Upper lobe of right lung (tissue), 1 donor: ENCODE measurements at places on chromosomes 11 and 22.

DNA sequence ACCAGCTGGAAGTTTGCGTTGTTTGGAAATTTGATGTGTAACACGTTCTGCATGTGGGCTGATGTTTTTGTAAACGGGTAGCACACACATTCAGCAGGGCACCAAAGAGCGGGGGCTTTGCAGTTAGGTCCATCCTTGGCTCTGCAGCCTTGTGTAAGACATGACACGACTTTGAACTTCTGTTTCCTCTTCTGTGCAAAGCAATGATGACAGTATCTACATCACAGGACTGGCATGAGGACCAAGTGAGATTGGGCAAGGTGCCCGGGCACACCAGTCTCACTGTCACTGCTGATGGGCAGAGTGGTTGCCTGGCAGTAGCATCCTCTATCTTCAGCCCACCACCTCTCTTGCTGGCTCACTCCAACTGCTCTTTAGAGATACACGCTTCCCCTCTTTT lies 3.3 kb downstream of the TCN2 start:
- DNase-seq: peak; percentile 78

GRCh38 chr11:3106736-3107524 lies 49.7 kb upstream of the CARS1 start:
- peak; percentile 48 for DNase-seq

GRCh38 chr11:121367844-121368225 lies 75.3 kb downstream of the SC5D start:
- no peak for DNase-seq

DNA sequence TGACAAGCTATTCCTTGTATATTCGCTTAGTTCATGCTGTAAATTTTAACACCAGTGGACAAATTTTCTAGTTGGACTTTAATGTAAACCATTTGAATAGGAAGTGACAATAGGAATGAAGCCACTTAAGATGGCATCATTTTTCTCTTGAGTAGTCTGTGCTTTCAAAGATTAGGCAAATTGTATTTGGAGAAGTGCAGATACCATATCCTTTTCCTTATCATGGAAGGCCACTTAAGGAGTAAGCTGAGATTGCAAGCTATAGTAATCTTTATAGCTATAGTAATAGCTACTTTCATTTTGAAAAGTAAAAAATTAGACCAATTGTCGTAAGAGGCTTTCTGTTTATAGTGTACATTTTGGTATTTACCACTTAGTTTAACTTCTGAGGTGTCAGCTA lies 12.8 kb downstream of the CAPRIN1 start:
- no peak for DNase-seq

DNA sequence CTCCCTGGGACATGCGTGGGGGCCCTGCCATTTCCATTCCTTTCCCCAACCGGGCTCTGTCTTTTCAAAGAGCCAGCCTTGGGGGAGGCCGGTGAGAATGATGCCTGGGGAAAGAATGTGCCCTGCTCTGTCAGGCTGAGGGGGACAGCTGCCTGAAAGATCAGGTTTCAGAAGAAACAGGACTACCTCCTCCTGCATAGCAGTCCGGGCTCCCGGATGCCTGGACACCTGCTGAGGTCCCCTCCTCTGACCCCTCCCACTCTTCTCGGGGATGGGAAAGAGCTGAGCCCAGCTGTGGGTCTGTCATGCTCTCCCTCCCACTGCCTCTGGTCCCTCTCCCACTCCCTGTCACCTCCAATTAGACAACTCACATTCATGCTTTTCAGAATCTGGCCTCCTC lies 41.8 kb upstream of the CDON start:
- DNase-seq: no peak

DNA sequence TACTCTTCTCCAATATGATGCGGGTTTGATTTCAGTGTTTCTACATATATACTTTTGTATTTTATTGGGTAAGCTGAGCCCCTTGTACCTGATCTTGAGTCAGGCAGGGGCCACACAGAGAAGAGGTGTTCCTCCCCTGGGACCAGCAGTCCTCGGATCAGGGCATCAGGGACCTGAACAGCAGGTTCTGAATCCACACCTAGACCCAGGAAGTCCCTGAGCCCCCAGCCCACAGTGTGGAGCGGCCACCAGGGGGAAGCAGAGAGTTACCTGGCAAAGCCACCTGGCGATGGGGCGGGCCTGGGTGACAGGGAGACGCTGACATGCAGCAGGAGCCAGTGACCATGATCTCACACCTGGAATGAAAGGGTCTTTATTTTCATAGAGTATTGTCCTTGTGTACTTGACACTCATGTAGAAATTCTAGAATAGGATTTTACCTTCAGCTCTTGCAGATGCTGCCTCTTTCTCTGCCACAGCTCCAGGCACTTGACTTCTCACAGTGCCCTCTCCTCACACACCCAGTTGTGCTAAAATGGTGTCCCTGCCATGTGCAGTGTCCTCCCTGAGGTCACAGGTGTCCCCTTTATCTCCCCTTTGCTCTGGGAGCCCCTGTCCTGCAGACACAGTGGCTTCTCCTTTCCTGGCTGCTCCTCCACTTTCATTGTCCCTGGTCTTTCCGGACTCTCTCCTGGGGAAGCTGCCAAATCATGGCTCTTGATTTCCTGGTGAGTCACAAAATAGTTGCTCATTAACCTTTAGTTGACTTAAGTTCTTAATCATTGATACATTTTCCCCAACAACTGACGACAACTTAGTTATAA lies 48.5 kb downstream of the GGTLC2 start:
- DNase-seq: no peak

GRCh38 chr11:112523031-112523430 lies 262.4 kb upstream of the PLET1 start:
- DNase-seq: no peak
